ENCODE measurements at places on chromosomes 5 and 9. TPM values are rescaled to one million over a fixed set of nuclear protein-coding genes. Genes with fewer than 3 reads are reported as not detected.

The CRB2 gene
- not detected for total RNA-seq

- no peak for DNase-seq
These were observed 2.9 kb downstream of the KLHL3 start for GRCh38 chr5:137733006-137733405.

- peak; percentile 7 for DNase-seq
These were observed 73.2 kb upstream of the EPB41L4A start for GRCh38 chr5:112492291-112492690.

DNA sequence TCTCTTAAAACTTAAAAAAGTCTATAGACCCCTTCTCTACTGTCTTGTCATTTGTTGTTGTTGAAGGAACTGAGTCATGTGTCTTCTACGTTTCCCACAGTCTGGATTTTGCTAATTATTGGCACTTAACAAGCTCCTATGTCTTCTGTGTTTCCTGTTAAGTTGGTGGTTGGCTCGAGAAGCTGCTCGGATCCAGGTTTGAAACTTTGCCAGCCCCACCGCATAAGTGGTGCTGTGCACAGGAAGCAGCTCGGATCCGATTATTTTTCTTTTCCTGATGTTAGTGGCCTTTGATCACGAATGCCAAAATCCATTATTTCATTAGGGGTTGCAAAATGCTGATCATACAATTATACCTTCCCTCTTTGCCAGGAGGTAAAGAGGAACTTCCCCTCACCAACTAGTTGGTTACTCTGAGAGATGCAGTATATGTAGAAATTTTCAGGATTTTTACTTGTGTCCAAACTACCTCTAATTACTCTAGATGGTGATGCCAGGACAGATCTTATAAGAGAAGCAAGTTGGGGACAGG is 186.5 kb downstream of the NSG2 start:
- DNase-seq = no peak

GRCh38 chr5:78985116-78985724 is at the start of gene ARSB:
ARSB (minus strand) TSS chr5:78985310; CDS start chr5:78985248, 62 bp downstream.
- DNase-seq = peak; percentile 45

The PCDHB16 gene
- not detected for total RNA-seq

DNA sequence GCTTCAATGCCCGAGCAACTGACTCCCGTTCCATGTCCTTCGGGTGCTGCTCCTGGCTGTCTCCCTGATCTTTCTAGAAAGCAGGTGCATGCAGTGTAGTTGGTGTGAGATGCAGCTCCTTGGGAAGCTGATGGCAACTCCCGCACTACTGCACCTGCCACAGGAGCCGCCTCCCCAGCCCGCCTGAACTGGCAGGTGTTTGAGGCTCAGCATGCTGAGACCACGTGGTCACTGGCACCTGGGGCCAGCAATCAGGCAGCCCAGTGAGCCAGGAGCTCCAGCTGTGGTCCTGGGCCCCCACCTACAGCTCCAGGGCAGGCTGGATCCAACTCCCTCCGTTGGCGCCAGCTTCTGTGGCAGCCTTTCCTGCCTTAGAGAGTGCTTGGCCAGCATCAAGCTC is 111.5 kb downstream of the ICE1 start:
- no peak for DNase-seq

The LECT2 gene
- total RNA-seq = not detected

GRCh38 chr9:137673886-137674285 is 55.1 kb downstream of the EHMT1 start:
- no peak for DNase-seq

DNA sequence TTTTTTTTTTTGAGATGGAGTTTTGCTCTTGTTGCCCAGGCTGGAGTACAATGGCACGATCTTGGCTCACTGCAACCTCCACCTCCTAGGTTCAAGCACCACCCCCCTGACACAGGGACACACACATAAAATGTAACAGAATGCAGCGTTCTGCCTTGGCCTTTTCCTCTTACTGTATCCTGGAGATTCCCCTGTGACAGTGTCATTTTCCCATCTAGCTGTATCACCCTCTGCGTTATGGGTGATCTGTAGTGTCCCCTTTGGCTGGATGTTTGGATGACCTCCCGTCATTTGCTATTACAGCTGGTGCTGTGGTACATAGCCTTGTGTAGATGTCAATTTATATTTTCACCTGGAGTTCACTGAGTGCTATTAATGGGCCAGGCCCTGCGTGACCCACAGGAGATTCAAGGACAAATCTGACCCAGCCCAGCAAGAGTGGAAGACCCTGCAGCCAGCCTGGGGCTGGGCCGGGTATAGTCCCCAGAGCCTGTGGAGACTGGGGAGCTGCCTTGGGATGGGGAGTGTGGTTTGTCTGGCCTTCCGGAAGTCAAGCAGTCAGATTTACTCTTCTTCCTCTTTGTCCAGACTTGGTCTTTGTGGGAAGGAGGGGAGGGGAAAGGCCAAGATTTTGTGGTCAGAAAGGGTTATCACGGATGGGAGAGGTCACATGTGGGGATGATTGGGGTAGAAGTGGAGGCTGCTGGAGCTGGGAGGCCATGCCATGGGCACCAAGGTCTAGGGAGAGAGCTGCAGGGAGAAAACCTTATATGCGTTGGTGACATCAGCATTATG is 43.6 kb downstream of the ERGIC1 start:
- DNase-seq = no peak
